Stimulated activated CD4-positive, alpha-beta T cell treated with anti-CD3 and anti-CD28 coated beads, Interleukin-1b, Interleukin-23, amount 100 ng/mL, for 1 hour (primary cell): ENCODE measurements at places on chromosomes 6 and 20.

DNA sequence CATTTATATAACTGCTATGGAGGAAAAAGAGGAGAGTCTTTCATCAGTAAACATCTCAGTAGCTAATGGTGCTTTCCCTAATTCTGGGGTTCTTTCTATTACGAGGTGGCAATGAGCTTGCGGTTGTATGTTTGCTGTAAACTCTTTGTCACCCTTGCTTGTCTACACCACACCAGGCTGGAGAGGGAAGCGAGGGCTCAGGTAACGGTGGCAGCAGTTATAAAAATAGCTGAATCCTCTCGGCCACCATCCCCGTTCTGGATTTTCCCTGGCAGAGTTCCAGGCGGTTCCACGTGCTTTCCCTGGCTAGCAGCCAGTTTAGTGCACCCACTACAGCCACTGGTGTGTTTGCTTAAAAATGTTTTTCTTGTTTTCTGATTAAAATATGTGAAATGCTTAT is 39.0 kb downstream of the MAS1 start:
- DNase-seq = no peak

DNA sequence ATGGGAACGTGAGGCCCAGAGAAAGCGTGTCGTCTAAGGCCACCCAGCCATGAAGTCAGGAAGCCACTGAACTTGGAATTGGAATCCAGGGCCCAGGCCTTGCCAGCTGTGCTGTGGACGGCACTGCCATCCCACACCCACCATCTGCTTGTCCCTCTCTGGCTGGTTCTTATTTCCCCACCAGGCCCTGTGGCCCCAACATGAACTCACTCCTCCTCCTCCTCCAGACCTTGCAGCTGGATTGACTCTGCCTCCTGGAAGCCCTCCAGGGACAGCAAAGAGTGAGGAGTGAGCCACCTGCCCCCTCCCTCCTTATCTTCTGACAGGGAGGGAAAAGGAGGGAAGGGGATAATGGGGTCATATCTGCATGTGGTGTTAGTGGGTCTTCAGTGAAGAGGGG is 16.0 kb upstream of the IP6K3 start:
- DNase-seq = no peak

- DNase-seq = no peak
These were observed 112.5 kb downstream of the IPCEF1 start for GRCh38 chr6:154243793-154244750.

GRCh38 chr20:21862259-21862946 is 156.9 kb downstream of the PAX1 start:
- DNase-seq = no peak

- DNase-seq = no peak
These were observed 1567.8 kb upstream of the DEFB115 start for GRCh38 chr20:29689411-29690225.

DNA sequence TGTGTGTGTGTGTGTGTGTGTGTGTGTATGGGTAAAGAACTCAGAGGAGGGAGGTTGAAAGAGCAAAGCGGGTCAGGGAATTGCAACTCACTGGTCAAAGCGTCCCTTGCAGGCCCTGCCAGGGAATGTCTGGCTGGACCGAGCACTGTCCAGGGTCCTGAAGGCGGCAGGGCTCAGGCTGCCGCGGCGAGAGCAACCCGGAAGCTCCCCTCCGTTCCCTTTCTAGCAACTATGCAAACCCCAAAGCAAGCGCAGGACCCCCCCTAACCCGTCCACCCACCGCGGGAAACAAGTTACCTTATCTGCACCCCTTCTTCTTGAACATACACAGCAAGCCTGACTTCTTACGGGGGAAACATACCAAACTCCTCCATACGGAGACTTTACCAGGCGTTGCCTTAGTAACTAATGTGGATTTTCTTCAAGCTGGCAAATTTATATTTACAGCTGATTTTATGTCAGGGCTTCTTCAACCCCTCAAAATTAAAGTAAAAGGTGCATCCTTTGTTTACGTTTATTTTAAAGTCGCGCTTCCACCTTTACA is 538 bp upstream of the GRM1 start:
- no peak for DNase-seq

- no peak for DNase-seq
These were observed 773 bp downstream of the SMAP1 start for GRCh38 chr6:70668499-70668812.

GRCh38 chr6:73308712-73309534 is 45.2 kb downstream of the DPPA5 start:
- no peak for DNase-seq

DNA sequence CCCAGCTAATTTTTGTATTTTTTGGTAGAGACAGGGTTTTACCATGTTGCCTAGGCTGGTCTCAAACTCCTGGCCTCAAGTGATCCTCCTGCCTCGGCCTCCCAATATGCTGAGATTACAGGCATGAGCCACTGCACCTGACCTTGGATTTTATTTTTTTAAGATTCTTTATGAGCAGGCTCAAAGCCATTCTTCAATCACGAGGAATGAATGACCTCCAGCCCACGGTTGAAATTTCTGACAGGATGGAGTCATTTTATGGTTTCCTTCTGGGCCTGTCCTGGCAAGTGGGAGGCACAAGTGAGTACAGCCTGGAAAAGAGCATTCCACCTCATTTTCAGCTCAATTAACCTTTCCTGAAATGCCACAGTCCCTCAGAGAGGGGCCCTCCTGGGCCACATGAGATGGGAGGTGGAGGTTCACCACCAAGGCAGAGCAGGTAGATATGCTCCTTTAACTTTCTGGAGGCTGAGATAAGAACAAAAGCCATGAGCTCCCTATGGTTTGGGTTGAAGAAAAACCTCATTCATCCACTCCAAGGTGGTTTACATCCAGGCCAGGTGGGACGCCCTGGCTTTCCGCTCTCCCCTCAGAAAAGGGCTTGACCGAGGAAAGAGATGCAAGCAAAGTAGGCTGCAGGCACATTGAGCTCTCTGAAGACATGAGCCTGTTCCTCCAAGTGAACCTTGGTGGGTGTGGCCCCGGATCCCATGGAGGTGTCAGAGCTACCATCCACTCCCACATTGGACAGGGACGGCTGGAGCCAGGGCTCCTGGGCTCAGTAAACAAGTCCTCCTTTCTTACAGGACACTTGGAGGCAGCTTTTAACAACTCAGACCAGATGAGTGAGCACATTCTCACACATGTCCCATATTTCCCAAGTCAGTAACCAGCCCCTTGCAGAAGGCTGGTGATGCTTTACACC is 208.5 kb upstream of the SSTR4 start:
- DNase-seq = no peak

DNA sequence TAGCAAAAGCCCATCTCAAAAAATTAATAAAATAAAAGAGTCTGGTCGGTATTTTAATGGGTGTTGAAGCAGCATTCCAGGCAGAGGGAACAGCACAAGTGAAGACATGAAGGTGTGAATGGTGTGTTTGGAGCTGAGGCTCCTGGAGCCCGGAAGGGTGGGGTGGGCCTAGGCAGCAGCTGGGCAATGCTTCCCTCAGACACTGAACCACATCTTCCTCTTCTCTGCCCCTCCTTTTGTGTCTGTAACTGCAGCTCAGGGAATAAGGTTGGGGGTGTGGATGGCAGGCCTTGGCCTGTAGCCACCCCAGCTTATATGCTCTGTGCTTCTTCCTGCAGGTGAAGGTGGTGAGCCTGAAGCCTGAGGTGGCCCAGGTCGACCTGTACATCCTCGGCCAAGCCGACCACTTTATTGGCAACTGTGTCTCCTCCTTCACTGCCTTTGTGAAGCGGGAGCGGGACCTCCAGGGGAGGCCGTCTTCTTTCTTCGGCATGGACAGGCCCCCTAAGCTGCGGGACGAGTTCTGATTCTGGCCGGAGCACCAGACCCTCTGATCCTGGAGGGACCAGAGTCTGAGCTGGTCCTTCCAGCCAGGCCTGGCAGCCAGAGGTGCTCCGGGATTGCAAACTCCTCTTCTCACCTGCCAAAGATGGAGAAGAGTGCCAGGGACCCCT is 26.6 kb downstream of the POFUT1 start:
- DNase-seq = no peak

GRCh38 chr20:33030076-33030475 is 1.4 kb upstream of the BPIFB6 start:
- DNase-seq = no peak

- no peak for DNase-seq
These were observed 148.4 kb upstream of the FOXQ1 start for GRCh38 chr6:1163501-1163900.

GRCh38 chr6:105087571-105088211 is 92.1 kb downstream of the POPDC3 start:
- DNase-seq = peak; percentile 2

DNA sequence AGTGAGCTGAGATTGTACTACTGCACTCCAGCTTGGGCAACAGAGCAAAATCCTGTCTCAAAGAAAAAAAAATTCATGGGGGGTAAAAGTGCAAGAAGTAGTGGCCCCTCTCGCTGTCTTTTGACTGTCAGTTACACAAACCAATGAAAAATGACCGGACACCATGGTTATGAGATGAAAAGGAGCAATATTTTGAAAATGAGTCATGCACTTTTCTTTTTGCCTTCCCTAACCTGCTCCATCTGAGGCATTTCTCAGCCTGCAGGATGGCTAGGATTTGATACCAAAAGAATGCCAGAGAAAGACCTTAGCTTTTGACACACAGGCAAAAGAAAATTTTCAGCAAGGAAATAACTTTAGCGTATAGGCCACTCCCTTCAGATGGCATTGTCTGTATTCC is 181.7 kb upstream of the ARID1B start:
- no peak for DNase-seq

DNA sequence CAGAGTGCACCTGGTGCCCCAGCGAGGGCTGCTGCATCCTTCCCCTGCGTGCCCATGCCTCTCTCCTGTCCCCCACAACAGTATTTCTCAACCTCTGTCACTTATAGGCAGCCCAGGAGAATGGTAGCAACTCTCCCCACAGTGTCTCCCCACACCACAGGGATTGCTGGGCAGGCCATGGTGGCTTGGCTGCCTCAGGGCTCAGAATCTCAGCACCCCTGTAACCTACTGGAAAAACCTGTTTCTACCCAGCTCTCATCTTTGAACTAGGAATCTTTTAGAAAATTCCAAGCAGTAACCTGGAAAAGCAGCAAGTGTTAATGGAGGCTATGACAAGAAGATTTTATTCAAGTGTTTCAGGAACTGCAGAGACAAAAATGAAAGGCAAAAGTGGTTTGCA is 38.0 kb downstream of the CD164 start:
- no peak for DNase-seq

- no peak for DNase-seq
These were observed 17.7 kb downstream of the OR2A4 start for GRCh38 chr6:131683479-131683878.

DNA sequence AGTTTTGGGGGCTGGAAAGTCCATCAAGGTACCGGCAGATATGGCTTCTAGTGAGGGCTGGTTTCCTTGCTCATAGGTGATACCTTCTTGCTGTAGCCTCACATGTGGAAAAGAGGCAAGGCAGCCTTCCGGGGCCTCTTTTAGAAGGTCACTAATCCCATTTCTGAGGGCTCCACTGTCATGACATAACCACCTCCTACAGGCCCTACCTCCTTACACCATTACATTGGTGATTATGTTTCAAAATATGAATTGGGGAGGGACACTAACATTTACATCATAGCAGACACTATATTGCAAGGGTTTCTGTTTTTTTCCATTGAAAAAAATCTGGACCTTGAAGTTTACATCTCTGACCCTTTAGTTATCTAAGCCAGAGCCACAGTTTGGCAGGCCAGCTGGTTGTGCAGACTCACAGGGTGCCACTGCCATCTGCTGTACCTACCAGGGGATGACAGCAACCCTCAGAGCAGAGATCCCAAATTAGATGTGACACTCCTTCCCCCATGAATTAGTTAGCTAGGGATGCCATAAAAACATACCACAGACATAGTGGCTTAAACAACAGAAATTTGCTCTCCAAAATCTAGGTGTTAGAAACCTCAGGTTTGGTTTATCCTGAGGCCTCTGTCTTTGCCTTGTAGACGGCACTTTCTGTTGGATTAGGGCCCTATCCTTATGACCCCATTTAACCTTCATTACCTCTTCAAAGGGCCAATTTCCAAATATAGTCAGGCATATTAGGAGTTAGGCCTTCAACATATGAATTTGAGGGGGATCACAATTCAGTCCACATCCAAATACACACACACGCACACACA is 166.4 kb upstream of the RNF217 start:
- no peak for DNase-seq

- no peak for DNase-seq
These were observed 383.7 kb downstream of the CD83 start for GRCh38 chr6:14501240-14501639.

GRCh38 chr6:89144354-89144906 is 1.4 kb upstream of the PM20D2 start:
- no peak for DNase-seq

- DNase-seq = no peak
These were observed 2.4 kb downstream of the SIGLEC1 start for GRCh38 chr20:3710011-3710466.

DNA sequence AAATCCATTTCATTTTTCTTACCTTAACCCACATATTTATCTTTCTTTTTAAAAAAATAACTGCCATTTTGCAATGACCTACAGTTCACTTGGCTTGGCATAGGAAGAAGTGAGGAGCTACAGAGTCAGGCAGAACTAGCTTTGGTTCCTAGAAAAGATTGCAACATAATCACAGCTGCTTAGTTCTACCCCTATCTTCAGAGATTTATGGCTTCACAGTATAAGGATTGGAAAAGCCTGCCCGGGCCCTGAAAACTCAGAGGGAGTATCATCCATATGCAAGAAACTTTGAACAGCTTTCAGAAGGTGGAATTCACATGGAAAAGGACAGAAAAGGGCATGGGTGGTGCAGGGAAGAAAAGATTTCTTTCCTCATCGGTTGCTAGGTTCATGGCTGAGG is 774.3 kb upstream of the CHD6 start:
- DNase-seq = no peak

DNA sequence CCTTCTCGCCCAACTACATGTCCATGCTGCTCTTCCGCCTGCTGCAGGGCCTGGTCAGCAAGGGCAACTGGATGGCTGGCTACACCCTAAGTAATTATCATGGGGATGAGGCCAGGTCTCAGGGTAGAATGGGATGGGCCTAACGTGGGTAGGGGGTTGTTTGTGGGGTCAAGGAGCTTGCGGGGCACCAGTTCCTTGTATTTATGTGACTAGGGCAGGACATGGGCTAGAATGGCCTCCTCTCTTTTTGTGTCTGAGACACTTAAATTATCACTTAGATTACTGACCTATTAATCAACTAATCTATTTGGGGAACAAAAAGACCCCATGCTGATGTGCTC is 10.7 kb downstream of the SLC22A1 start:
- DNase-seq = no peak

DNA sequence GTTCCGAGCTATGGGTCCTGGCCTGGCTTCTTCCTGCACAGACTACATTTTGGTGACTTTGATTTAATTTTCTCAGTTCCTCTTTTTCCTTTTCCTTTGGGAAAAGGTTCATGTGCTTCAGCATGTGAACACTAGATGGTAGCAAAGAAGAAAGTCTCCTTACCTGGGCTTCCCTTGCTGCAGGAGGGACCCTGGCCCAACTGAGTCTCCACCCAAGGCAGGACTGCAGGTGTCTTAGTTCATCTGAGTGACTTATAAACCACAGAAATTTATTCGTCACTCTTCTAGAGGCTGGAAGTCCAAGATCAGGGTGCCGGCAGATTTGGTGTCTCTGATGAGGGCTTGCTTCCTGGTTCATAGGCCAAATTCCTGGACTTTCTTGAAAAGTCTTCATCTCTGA is 163.2 kb downstream of the SYCP2 start:
- DNase-seq = no peak

GRCh38 chr6:12911427-12911826 is 194.9 kb downstream of the PHACTR1 start:
- DNase-seq = no peak

- DNase-seq = no peak
These were observed 87.1 kb upstream of the SALL4 start for GRCh38 chr20:51889466-51889865.

GRCh38 chr6:84361372-84362192 is 134.1 kb upstream of the CEP162 start:
- DNase-seq = no peak

GRCh38 chr20:8722277-8722928 is 346.5 kb upstream of the PLCB4 start:
- DNase-seq = no peak
